ENCODE measurements at places on chromosomes 2 and 18.

GRCh38 chr2:152627351-152627957, 89.8 kb downstream of the PRPF40A start:
- DNase-seq = peak; percentile 21

GRCh38 chr2:47334356-47335136, 68.4 kb upstream of the MSH2 start:
- no peak for DNase-seq

- DNase-seq = no peak
Observed at GRCh38 chr2:145315053-145315452, 795.1 kb upstream of the ZEB2 start.

DNA sequence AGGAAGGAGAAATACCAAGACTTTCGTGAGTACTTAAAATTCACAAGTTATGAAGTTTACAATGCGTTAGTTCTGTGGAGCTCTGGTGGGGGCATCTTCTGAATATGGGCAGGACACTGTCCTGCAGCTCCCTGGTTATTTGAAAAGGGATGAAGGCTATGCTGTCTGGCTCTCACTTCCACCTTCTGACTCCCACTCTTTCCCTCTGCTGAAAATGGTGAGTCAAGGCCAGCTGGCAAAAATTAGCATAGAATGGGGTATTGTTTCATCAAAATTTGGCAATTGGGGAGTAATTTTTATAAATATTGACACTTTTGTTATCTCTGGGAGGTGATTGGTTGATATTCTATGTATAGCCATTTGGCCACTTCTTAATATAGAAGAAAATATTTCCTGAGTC, 177.4 kb downstream of the PARD3B start:
- DNase-seq = peak; percentile 26

DNA sequence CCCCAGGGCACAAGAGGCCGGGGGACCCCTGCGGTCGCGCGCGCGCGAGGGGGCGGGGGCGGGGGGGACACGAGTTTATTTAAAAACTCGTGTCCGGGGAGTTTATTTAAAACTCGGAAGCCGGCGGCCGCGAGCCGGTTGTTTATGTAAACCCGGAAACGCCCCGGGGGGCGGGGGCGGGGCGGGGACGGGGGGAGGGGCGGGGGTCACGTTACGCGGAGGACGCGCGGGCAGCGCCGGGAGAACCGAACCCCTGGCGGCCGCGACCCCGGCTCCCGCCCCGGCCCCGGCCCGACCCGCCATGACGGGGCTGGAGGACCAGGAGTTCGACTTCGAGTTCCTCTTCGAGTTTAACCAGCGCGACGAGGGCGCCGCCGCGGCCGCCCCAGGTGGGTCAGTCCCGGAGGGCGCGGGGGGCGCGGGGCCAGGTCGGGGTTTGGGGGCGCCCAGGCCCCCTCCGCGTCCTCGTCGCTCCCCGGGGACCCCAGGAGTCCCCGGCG, 4.4 kb downstream of the NFATC1 start:
- peak; percentile 48 for DNase-seq

DNA sequence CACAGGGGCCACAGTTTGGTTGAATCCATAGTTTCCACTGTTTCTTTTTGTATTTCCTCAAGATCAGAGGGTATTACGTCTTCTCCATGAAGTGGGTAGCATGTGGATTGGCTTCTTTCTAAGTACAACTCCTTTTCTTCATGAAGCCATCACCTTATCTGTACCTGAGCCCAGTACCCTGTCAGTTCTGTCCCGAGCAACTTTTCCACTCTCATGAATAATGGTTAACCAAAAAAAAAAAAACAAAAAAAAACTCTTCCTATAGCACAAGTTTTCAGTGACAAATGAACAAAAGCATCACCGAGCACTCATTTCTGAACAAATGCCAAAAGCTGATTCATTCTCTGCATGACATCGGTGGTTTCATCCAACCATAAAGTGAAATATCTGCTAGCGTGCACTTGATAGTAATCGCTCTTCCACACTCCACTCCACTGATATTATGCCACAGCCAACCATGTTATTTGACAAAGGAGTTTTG, 53.0 kb upstream of the CCDC150 start:
- DNase-seq = no peak

DNA sequence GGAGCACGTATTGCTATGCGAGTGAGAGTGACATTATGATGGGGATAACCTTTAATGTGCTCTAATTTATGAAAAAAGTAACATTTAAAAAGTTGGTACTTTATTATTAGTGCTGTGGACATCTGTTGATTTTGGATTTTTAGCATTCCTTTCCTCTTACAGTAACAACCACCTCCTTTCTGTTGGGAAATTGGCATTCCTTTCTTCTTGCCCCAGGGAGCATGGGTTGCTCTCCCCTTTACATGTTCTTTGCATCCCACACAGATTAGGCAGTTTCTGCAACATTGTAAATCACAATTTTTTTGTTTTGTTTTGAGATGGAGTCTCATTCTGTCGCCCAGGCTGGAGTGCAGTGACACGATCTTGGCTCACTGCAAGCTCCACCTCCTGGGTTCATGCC, 300.2 kb downstream of the LPIN1 start:
- no peak for DNase-seq

DNA sequence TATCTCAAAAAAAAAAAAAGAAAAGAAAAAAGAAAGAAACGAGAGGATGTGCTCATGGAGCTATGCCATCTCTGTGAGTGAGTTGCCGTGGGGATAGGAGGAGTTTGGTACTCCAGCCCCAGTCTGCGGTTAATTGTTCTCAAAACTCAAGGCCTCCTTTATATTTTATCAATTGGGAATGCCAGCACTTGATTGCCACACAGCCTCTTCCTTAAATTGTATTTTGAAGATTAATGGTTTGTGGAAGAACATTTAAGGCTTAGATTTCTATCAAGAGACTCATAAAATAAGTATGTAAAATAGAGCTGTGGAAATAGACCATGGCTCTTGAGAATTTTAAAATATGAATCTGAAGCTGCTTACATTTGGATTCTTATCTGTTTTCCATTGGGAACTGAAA, 29.8 kb downstream of the KCNE4 start:
- DNase-seq = no peak

- DNase-seq = no peak
Observed at GRCh38 chr2:128445523-128445900, 126.8 kb upstream of the HS6ST1 start.

GRCh38 chr2:12433626-12433990, 283.1 kb upstream of the TRIB2 start:
- no peak for DNase-seq

- DNase-seq = no peak
Observed at GRCh38 chr2:129347486-129348217, 631.8 kb upstream of the RAB6C start.

DNA sequence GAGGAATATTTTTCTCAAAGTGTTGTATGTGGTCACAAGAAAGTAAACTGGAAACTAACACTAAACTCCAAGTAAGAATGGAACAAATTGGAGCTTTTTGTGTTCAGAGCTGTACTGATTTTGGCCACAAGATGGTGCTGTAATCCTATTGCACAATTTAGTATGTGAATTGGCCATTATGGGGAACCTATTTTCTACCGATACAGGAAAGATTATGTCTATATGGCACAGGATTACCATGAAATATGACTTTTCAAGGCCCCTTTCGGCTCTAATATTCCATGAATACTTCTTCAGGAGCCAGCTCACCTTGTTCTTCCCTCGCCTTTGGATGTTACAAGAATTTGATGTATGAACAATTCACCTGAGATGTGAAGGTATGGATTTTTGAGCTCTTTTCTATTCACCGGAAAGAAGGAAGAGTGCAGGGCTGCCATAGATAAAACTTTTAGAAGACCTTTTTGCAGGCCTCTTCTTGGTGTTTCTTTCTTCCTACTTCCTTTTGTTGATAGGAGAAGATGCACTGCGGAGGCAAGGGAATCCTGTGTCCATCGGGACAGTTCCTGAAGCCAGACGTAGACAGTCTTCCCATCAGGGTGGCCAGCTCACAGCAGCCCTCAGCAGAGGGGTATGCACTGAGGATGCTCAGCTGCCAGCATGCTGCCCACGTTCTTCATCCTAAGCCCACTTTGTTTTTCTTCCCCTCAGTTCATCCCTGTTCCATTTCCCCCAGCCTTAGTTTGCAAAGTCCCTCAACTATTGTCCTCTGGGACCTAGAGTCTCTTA, 13.3 kb downstream of the MRPL44 start:
- peak; percentile 50 for DNase-seq
